ENCODE measurements at places on chromosomes 4 and X. TPM values are rescaled to one million over a fixed set of nuclear protein-coding genes. Genes with fewer than 3 reads are reported as not detected.

- H3K4me1 ChIP-seq: no peaks in the 10 kb centered on the region
- no peaks in the 10 kb centered on the region for H3K27me3 ChIP-seq
- H3K27ac ChIP-seq: no peak overlapping the region
- no peak for DNase-seq
- no peaks in the 10 kb centered on the region for H3K36me3 ChIP-seq
Measured at GRCh38 chr4:143375326-143376073, 38.8 kb downstream of the GAB1 start.

- no peak for DNase-seq
- no peak overlapping the region for H3K4me3 ChIP-seq
- H3K4me1 ChIP-seq: peaks cover 32% of the 10 kb centered on the region
- H3K27ac ChIP-seq: peak overlapping the region; percentile 32
- H3K36me3 ChIP-seq: no peaks in the 10 kb centered on the region
- no peaks in the 10 kb centered on the region for H3K27me3 ChIP-seq
Measured at GRCh38 chr4:26088433-26088928, 174.5 kb downstream of the SMIM20 start.

- H3K27ac ChIP-seq: no peak overlapping the region
- no peaks in the 10 kb centered on the region for H3K4me1 ChIP-seq
- no peak for DNase-seq
- H3K27me3 ChIP-seq: no peaks in the 10 kb centered on the region
- no peaks in the 10 kb centered on the region for H3K36me3 ChIP-seq
Measured at GRCh38 chr4:88794952-88795351, 97.3 kb upstream of the NAP1L5 start.

DNA sequence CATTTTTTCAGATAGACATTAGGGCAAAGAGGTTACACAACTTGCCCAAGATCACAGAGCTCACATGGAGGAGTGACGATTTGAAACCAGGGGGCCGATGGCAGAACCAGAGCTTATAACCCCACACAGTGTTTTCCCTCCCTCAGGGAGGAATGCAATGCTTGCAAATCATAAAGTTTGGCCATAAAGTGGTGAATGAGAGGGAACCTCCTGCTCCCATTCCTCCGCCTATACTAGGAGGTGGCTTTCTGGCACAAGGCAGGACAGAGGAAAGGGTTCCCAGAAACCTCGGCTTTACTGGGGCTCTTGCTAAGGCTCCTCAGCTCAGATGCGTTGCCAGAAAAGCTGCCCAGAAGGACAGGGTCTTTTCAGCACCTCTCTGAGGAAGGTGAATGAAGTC, 19.3 kb downstream of the TMEM154 start:
- H3K36me3 ChIP-seq: no peaks in the 10 kb centered on the region
- H3K27ac ChIP-seq: no peak overlapping the region
- H3K4me1 ChIP-seq: no peaks in the 10 kb centered on the region

DNA sequence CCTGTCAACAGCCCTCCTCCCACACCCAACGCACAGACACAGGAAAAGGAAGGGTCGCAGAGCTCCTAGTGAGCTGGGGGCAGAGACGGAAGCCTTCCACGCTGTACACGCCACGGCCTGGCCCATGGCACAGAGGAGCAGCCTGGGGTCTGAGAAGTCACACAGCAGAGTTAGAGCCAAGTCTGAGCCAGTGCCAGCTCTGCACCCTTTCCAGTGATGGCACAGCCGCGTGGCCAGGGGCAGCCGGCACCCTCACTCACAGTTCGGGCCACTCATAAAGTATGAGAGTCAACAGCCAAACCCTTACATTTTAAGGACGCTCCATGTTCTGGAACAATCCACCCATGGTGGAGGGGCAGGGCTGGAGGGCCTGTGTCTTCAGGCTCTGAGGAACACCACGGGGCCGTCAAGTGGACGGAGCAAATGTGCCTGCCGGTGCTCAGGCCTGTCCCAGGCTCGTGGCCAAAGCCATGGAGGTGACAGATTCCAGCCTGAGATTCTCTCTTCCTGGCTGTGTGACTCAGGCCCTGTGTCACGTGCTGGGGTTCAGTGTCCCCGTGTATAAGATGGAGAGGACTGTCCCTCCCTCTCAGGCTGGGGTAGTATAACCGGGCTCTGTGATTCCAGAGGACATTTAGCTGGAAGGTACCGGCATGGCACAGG, 91.2 kb downstream of the ABLIM2 start:
- H3K27me3 ChIP-seq: no peaks in the 10 kb centered on the region
- H3K4me3 ChIP-seq: no peak overlapping the region
- H3K4me1 ChIP-seq: no peaks in the 10 kb centered on the region
- H3K27ac ChIP-seq: no peak overlapping the region
- peaks cover 16% of the 10 kb centered on the region for H3K36me3 ChIP-seq

- no peak for DNase-seq
- H3K36me3 ChIP-seq: no peaks in the 10 kb centered on the region
Measured at GRCh38 chrX:69176053-69176452, 10.8 kb upstream of the PJA1 start.

DNA sequence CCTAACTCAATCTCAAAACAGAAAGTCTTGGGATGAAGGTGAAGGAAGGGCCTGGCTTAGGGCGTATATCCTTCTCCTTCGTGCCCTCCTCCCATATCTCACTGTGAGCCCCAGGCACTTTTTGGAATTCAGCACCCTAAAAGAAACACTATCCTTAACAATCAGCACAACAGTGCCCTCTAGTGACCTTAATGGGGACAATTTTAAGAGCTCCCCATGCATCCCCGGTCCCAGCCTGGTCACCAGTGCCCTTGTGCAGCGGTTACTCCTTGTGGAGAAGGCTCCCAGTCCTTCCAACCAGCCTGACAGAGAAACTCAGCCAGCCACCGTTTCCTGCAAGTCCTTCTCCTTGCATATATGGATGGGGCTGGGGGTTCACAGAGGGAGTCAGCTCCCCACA, 4.2 kb downstream of the PAK3 start:
- H3K36me3 ChIP-seq: no peaks in the 10 kb centered on the region
- no peak for DNase-seq
- H3K4me1 ChIP-seq: peaks cover 12% of the 10 kb centered on the region
- H3K4me3 ChIP-seq: no peak overlapping the region
- no peak overlapping the region for H3K27ac ChIP-seq

DNA sequence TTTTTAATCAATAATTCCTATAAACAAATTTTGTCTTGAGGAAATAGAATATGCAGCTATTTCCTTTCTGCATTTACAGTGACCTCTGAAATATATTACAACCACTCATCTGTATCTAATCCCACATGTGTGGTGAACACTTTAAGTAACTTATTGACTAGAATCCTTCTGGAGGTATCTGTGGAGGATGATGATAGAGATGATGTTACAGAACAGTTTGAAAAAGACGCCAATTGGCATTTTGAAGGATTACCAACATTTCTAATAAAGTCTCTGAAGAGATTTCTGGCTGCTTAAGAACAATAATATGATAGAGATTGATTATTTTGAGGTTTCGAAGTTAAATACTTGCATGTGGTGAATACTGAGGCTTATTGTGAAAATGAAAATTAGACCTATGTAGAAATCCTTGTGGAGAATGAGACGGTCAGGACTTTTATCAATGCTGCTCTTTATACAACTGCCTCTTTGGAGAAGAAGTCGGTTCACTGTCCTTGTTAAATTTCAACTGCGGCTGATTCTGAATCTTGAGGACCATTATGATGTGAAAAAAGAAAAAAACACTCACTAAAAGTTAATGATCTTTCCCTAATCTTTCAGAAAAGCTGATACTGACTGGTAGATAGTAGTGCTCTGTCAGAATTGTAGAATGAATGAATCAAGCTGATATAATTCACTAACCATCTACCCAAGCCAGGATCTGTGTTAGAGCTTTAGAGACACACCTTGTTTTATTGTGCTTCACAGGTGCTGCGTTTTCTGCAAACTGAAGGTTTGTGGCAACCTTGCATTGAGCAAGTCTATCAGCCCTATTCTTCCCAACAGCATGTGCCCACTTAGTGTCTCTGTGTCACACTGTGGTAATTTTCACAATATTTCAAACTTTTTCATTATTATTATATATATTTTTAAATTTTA, 204.7 kb downstream of the SPRY1 start:
- peaks cover 10% of the 10 kb centered on the region for H3K4me1 ChIP-seq
- no peak overlapping the region for H3K27ac ChIP-seq
- DNase-seq: no peak
- H3K36me3 ChIP-seq: no peaks in the 10 kb centered on the region
- no peaks in the 10 kb centered on the region for H3K27me3 ChIP-seq

GRCh38 chr4:107129076-107129475, 93.0 kb upstream of the DKK2 start:
- H3K4me1 ChIP-seq: no peaks in the 10 kb centered on the region
- H3K36me3 ChIP-seq: no peaks in the 10 kb centered on the region
- H3K4me3 ChIP-seq: no peak overlapping the region
- H3K27me3 ChIP-seq: no peaks in the 10 kb centered on the region
- no peak overlapping the region for H3K27ac ChIP-seq
- DNase-seq: no peak

- no peak overlapping the region for H3K4me3 ChIP-seq
- DNase-seq: no peak
- H3K27me3 ChIP-seq: no peaks in the 10 kb centered on the region
- no peaks in the 10 kb centered on the region for H3K36me3 ChIP-seq
Measured at GRCh38 chrX:30895370-30895769, 6.3 kb upstream of the TAB3 start.

GRCh38 chrX:101117701-101118100, 19.7 kb downstream of the CENPI start:
- H3K27me3 ChIP-seq: no peaks in the 10 kb centered on the region
- no peaks in the 10 kb centered on the region for H3K36me3 ChIP-seq
- no peak overlapping the region for H3K27ac ChIP-seq

- H3K4me1 ChIP-seq: no peaks in the 10 kb centered on the region
- no peak overlapping the region for H3K27ac ChIP-seq
- no peak for DNase-seq
Measured at GRCh38 chr4:16122784-16123183, 39.0 kb upstream of the PROM1 start.

- H3K4me3 ChIP-seq: no peak overlapping the region
- H3K27ac ChIP-seq: no peak overlapping the region
- H3K4me1 ChIP-seq: no peaks in the 10 kb centered on the region
- no peaks in the 10 kb centered on the region for H3K36me3 ChIP-seq
- no peak for DNase-seq
Measured at GRCh38 chr4:172050911-172051310, 237.7 kb downstream of the GALNTL6 start.

- peak overlapping the region; percentile 69 for H3K27ac ChIP-seq
- peak; percentile 66 for DNase-seq
- H3K27me3 ChIP-seq: no peaks in the 10 kb centered on the region
- H3K36me3 ChIP-seq: no peaks in the 10 kb centered on the region
Measured at GRCh38 chrX:131792356-131792749, 230.7 kb upstream of the STK26 start.

- H3K4me3 ChIP-seq: no peak overlapping the region
- DNase-seq: no peak
- H3K4me1 ChIP-seq: no peaks in the 10 kb centered on the region
- no peak overlapping the region for H3K27ac ChIP-seq
- H3K27me3 ChIP-seq: no peaks in the 10 kb centered on the region
Measured at GRCh38 chr4:24063731-24064130, 173.9 kb upstream of the PPARGC1A start.

DNA sequence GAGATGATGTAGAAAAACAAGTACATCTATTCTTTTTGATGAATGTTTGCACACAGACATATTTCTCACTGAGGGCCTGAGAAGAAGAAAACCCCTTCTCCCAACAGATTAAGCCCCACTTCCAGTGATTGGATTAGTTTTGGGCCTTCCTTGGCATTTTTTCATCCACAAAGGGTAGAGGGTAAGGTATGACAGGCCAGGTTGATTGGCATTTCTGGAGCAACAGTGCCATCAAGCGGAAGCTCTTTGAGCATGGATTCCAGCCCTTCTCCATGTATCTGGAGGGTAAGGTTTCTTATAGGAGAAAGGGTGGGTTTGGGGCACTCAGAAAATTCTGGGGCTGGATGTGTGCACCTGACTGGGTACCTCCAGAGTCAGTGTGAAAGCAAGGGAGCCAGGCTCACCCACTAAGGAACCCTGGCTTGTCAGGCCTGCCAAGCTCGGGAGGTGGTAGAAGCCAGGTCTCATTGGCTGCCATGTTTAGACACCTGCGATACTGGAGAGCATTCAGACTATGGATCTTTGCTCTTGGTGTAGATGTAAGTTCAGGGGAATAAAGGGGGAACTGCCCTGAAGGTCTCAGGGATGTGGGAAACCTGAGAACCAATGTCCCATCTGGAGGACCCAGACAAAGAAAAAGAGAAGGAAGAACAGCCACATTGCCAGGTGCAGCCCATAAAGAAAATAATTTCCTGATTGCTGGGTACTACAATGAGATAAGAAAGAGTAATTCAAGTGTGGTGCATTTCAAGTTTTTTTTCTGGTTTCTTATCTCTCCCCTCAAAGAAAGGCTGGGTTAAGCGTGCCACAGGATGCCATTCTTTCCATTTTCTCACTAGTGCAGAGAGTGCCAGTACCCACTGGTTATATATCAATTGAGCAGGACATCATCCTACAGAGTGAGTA, 222.3 kb upstream of the AGTR2 start:
- no peaks in the 10 kb centered on the region for H3K36me3 ChIP-seq
- no peak overlapping the region for H3K4me3 ChIP-seq
- H3K27ac ChIP-seq: no peak overlapping the region

DNA sequence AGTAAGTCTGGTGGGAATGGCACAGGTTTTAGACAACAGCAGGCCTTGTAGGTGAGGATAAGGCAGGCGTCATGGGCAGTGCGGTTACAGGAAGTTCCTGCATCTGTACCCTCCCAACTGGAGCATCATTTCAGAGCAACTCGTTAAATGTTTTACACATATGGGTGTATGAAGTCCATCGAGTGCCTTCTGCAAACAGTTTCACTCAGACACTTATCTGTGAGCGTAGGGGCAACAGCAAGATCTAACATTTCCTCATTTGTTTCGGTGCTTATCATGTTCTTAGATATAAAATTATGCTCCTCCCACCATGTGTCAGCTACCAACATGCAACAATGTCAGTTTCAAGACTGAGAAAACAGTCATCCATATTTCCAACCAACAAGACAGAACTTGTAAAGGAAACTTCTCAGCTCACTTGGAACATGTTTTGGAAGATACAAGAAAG, 69.9 kb downstream of the ELOVL6 start:
- H3K4me1 ChIP-seq: no peaks in the 10 kb centered on the region
- H3K36me3 ChIP-seq: no peaks in the 10 kb centered on the region
- no peaks in the 10 kb centered on the region for H3K27me3 ChIP-seq
- no peak for DNase-seq
- peak overlapping the region; percentile 21 for H3K27ac ChIP-seq

- no peak overlapping the region for H3K27ac ChIP-seq
- DNase-seq: no peak
- no peaks in the 10 kb centered on the region for H3K36me3 ChIP-seq
- H3K4me3 ChIP-seq: no peak overlapping the region
- no peaks in the 10 kb centered on the region for H3K4me1 ChIP-seq
Measured at GRCh38 chrX:131359611-131360010, 70.5 kb upstream of the IGSF1 start.

GRCh38 chr4:66160606-66161005, 490.3 kb upstream of the EPHA5 start:
- H3K36me3 ChIP-seq: no peaks in the 10 kb centered on the region
- H3K4me3 ChIP-seq: no peak overlapping the region
- H3K27ac ChIP-seq: no peak overlapping the region
- H3K4me1 ChIP-seq: no peaks in the 10 kb centered on the region

Gene ASB11
- total RNA-seq: not detected

Gene MSX1
- 0.76 TPM for total RNA-seq

Gene RASSF6
- 2.6 TPM for total RNA-seq

Gene POU3F4
- not detected for total RNA-seq

Gene RNF212
- total RNA-seq: 0.53 TPM

Gene PAGE2B
- not detected for total RNA-seq

Gene SLC9B1
- total RNA-seq: not detected

Gene CLDN22
- not detected for total RNA-seq

Gene CENPVL1
- total RNA-seq: not detected

Gene USP26
- total RNA-seq: not detected

Gene FMR1NB
- not detected for total RNA-seq

Gene SPANXA2
- total RNA-seq: not detected

Gene ADGRG4
- total RNA-seq: not detected

Gene RAI2
- 0.70 TPM for total RNA-seq

Gene KIAA1210
- not detected for total RNA-seq

Gene RPA4
- total RNA-seq: 1.6 TPM
